Suprapubic skin (tissue), 4 donors: ENCODE measurements at places on chromosomes 7 and 10. TPM values are rescaled to one million over a fixed set of nuclear protein-coding genes. Genes with fewer than 3 reads are reported as not detected.

ATG9B gene
- total RNA-seq, result 180 TPM

CALML5 gene
- 1,788 TPM for total RNA-seq

BTBD16 gene
- 5.6 TPM for total RNA-seq

CELF2 gene
- total RNA-seq, result 8.7 TPM

AKR1C4 gene
- total RNA-seq, result 1.1 TPM

ERVW-1 gene
- 0.15 TPM for total RNA-seq

IFIT5 gene
- total RNA-seq, result 4.3 TPM

C10orf90 gene
- total RNA-seq, result 4.2 TPM

PTPRZ1 gene
- total RNA-seq, result 54.3 TPM

GDF2 gene
- not detected for total RNA-seq

PDE1C gene
- total RNA-seq, result 0.83 TPM

ADGRA1 gene
- not detected for total RNA-seq

FAM131B gene
- 0.19 TPM for total RNA-seq

GBX1 gene
- not detected for total RNA-seq

NAPEPLD gene
- 8.1 TPM for total RNA-seq

TFPI2 gene
- total RNA-seq, result not detected

OR6V1 gene
- total RNA-seq, result not detected

INPP5F gene
- total RNA-seq, result 16.1 TPM

TAS2R41 gene
- total RNA-seq, result not detected

ZNF316 gene
- 30.2 TPM for total RNA-seq

GDF10 gene
- total RNA-seq, result 1.4 TPM

PIP gene
- total RNA-seq, result 1,475 TPM

PRLHR gene
- total RNA-seq, result not detected

MRLN gene
- total RNA-seq, result not detected

SCIN gene
- 3.5 TPM for total RNA-seq

BMPER gene
- total RNA-seq, result 7.2 TPM

HTR5A gene
- total RNA-seq, result not detected

STX1A gene
- 6.0 TPM for total RNA-seq
